Astrocyte of the hippocampus (primary cell): ENCODE measurements at places on chromosomes 12 and 14.

GRCh38 chr12:22042976-22043669 is 2.9 kb upstream of the CMAS start:
- DNase-seq = peak; percentile 5

DNA sequence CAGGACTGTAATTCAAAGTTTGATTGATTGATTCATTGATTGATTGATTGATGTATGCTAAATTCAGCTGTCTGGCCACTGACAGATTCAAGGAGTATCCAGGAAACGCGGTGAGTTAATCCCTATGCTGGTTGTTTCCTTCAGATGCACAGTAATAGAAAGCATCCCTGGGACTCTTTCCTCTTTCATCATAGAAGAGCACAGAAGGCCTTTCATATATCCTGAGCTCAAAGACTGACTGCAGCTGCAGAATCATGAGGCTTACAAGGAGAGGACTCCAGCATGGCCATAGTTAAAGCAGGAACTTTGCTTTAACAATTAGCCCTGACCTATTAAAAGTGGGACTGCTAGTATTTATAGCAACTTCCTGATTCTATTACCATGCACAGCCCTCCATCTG is 187.7 kb upstream of the TMTC1 start:
- no peak for DNase-seq

DNA sequence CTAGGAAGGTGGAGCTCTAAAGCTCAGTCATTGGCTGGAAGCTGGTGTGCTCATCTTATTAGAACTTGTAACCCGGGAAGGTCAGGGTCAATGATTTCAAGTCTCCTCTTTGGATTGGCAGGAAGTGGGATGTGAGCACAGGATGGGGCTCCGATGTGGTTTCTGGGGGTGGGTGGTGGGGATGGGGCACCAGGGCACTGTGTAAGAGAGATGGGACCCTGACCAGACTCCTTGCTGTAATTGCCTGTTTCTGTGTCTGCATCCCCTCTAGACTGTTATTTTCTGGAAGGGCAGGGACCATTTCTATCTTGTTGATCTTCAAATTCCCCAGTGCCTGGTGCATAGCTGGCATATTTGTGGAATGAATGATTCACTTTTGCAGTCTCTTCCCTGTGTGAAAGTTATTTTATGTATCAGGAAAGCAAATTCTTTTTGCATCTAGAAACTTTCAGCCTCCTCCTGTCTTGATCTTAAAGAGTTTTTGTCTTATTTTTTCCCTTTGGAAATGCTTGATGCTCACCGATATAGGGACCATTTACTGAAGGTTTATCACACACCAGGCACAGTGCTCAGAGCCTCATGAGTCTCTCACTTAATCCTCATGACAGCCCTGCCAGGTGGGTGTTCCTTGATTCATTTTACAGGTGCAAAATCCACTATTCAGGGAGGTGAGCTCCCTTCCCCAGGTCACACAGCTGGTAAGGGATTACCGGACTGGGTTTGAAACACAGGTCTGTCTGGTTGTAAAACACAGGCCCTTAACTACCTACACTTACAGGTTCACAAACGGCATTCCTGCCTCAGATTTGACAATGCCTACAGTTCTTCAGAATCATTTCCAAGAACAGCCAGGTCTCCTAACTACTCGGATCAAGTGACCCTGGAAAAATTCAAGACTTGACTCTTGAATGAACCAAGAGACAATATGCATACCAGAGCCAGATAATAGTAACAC is 86.9 kb upstream of the IGF1 start:
- DNase-seq = peak; percentile 75

- DNase-seq = no peak
These were observed 8.8 kb upstream of the GPRC5D start for GRCh38 chr12:12960639-12961209.

GRCh38 chr14:74658535-74659131 is 46.6 kb upstream of the LTBP2 start:
- no peak for DNase-seq

GRCh38 chr14:99971941-99972747 is 93.1 kb upstream of the EVL start:
- DNase-seq = peak; percentile 31

GRCh38 chr14:62103464-62103863 is 341.2 kb downstream of the SNAPC1 start:
- DNase-seq = no peak

DNA sequence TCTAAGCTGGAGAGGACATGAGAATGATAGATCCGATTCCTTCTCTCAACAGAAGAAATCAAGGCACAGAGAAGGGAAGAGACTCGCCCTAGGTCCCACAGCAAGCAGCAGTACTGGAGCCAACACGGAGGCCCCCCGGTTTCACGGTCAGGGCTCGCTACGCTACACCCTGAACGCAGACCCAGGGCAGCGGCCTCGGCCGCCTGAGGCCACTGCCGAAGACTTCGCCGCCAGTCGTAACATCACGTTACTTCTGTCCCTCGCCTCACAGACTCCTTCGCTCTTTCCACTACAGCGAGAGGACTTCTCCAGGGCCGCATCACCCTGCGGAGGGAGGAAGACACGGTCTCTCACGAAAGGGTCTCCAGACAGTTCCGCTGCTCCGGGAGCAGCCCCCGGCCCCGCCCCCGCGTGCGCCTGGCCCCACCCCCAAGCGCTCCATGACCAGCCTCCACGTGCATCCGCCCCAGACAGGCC is 411 bp upstream of the DCAF4 start:
- DNase-seq = no peak

- no peak for DNase-seq
These were observed 99.0 kb upstream of the SSTR1 start for GRCh38 chr14:38108681-38109080.

DNA sequence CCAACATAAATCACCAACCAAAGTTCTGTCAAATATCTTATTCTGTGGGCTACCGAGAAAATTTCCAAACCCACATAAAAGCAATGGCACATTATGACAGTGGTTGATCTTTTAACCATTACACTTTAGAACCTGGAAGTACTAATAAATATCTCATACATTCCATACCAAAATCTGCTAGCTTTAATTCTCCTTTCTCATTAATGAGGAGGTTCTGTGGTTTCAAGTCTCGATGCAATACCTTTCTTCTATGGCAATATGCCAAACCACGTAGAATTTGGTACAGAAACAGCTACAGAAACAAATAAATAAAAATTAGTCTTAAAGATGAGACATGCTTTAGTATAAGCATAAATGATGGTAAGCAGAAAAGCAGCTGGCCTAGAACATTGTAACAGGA is 100.7 kb downstream of the ELK3 start:
- DNase-seq = peak; percentile 71

GRCh38 chr12:102763471-102763870 is 153.6 kb downstream of the PAH start:
- DNase-seq = no peak

GRCh38 chr12:101908395-101908794 is 31.0 kb downstream of the DRAM1 start:
- DNase-seq = no peak

GRCh38 chr12:79063258-79063657 is 198.7 kb downstream of the SYT1 start:
- peak; percentile 35 for DNase-seq

- no peak for DNase-seq
These were observed 754.1 kb upstream of the MDGA2 start for GRCh38 chr14:48429512-48429911.

DNA sequence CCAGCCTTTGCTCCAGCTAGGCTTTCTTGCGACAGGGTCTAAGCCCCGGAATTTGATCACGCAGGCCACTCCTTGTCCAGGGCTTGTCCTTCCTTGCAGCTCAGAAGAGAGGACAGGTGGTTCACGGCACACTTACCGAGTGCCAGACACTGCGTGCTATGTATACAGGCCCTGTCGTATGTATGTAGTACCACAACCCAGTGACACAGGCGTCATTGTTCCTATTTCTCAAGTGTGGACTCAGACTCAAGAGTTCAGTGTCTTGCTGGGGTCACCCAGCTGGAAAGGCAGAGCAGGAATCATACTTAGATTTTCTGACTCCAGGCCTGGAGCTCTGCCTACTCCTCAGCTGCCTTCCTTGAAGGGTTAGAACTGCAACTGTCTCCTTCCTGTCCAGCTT is 153.9 kb downstream of the SMOC1 start:
- no peak for DNase-seq

- DNase-seq = no peak
These were observed 11.2 kb upstream of the SERPINA4 start for GRCh38 chr14:94550041-94550440.

- peak; percentile 85 for DNase-seq
These were observed 142.8 kb downstream of the SCARB1 start for GRCh38 chr12:124720681-124721500.

- no peak for DNase-seq
These were observed 319.7 kb downstream of the MED13L start for GRCh38 chr12:115957686-115958290.

GRCh38 chr12:4855121-4855924 is 54.4 kb upstream of the KCNA1 start:
- DNase-seq = peak; percentile 90

GRCh38 chr14:22598896-22599244 is 770 bp downstream of the ABHD4 start:
- DNase-seq = peak; percentile 65

DNA sequence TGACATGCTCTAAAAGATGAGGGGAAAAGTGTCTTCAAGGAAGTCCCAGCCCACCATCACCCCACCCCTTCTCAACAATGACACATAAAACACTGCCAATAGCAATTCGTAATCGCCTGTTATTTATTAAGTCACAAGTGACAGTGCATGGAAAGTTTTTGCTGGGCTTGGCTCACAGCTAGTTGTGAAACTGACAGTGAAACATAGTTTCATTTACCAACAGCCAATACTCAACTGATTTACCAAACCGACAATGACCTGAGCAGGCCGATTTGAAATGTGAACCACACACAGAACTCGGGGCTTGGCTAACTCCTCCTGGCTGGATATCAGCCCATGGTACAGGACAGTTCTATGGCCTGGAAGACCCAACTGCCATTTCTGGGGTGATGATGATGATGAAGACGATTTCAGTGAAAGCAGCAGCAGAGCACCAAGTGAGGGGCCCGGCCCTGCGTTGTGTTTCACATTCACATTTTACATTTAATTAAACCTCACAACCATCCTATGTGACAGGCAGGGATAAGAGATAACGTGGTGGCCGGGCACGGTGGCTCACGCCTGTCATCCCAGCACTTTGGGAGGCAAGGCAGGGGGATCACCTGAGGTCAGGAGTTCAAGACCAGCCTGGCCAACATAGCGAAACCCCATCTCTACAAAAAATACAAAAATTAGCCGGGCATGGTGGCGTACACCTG is 42.7 kb downstream of the CAMKK2 start:
- no peak for DNase-seq

- DNase-seq = no peak
These were observed 495.1 kb downstream of the EGLN3 start for GRCh38 chr14:33455654-33456345.
